ENCODE measurements at places on chromosomes 7 and 10.

GRCh38 chr10:90614631-90615030 is 243.2 kb downstream of the HTR7 start:
- DNase-seq = no peak

- DNase-seq = no peak
These were observed 7.4 kb downstream of the YWHAG start for GRCh38 chr7:76351372-76351771.

DNA sequence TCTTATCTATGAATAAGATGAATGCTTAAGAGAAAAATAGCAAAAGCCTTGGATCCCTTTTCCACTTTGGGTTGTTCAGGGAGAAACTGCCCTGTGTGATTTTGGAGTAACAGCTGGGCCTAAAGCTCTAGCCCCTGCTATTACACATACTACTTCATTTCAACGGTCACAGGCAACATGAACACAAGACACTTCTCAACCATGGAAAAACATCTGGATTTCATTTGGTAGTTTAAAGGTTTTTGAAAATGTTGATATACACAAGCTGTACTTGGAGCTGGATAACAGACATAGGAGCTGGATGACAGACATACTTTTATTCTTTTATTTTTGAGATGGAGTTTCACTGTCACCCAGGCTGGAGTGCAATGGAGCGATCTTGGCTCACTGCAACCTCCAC is 2.7 kb upstream of the CHUK start:
- no peak for DNase-seq

GRCh38 chr7:8442051-8442813 is 8.8 kb downstream of the NXPH1 start:
- no peak for DNase-seq

- DNase-seq = no peak
These were observed 172.0 kb downstream of the MAGI2 start for GRCh38 chr7:79281426-79281825.

GRCh38 chr10:17415046-17415658 is 39.2 kb downstream of the ST8SIA6 start:
- DNase-seq = no peak

DNA sequence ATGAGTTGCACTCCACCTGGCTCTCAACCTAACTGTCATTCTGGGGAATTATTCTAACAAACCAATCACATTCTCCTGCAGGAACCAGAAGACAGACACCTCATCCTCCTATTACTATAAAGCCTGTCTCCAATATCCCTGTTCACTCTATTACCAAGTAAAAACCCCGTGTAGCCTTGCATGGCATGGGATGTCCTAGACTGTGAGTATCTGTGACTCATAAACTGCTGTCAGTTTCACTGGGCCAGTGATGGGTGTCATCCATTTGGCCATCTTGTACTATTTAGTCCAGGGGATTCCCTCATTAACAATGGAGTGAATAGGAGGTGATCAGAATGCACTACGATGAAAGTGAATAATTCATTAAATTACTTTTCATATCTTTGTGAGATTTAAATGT is 608.7 kb downstream of the DNAJB9 start:
- no peak for DNase-seq

GRCh38 chr10:4826792-4827324 is 851 bp downstream of the AKR1E2 start:
- no peak for DNase-seq

DNA sequence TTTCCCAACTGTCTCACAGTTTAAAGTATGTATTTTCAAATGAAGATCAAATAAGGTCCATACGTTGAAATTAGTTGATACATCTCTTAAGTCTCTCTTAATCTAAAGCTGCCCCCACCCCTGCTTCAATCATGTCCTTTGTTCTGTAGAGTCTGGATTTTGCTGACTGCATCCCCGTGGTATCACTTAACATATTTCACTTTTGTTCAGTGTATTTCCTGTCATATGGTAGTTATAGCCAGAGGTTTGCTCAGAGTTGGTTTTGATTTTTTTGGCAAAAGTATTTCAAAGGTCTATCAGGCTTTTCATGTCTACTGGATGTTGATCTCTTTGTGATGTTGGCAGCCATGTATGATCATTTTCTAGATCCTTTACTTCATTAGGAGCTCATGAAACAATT is 54.4 kb upstream of the ARID5B start:
- no peak for DNase-seq

GRCh38 chr10:128161031-128161430 is 34.8 kb upstream of the MKI67 start:
- no peak for DNase-seq

GRCh38 chr10:114323023-114323422 is 81.3 kb downstream of the AFAP1L2 start:
- DNase-seq = no peak

- DNase-seq = no peak
These were observed 9.2 kb upstream of the IL6 start for GRCh38 chr7:22717760-22718159.

- DNase-seq = no peak
These were observed 631 bp downstream of the HPS6 start for GRCh38 chr10:102065561-102066398.

- DNase-seq = no peak
These were observed 351.8 kb downstream of the INHBA start for GRCh38 chr7:41351091-41351490.

- no peak for DNase-seq
These were observed 102.1 kb upstream of the AKR1E2 start for GRCh38 chr10:4723860-4724259.

All from activated T-helper 1 cell treated with anti-CD3 and anti-CD28 coated beads, Interleukin-2, amount 50 U/mL, for 16 hours (primary cell).